ENCODE measurements at places on chromosomes 1 and 21.

DNA sequence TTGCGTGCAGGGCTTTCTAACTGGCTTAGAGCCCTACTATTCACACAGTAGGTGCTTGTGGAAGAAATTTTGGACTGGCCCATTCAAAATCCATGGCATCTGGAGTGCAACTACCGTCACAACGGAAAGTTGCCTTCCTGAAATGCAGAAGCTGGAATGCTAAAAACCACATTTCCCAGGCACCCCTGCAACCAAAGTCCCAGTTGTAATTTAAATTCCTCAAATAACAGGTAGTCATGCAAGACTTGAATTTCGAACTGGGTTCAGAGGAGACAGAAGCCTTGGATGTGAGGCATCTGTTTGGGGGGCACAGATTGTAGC, 186.7 kb downstream of the TOMM20 start:
- DNase-seq, result no peak

GRCh38 chr21:26115899-26116298, 54.7 kb downstream of the APP start:
- no peak for DNase-seq

- DNase-seq, result no peak
Measured at GRCh38 chr1:107362468-107363140, 221.8 kb downstream of the NTNG1 start.

DNA sequence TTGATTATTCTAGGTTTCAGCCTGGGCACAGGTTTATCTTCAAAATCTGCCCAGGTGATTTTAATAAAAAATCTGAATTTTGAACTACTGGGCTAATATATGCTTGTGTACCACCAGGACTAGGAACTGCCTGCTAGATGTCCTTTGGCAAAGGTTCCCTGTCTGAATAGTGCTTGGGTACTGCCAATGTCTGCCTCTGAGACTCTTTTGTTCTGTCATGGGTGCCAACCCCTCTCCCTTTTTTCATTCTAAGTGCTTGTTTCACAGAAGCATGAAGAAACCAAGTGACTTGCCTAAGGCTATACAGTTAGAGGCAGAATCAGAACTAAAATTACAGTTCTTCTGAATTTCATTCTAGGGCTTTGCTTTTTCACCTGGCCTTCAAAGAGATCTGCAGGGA, 106.3 kb upstream of the CACHD1 start:
- no peak for DNase-seq

- DNase-seq, result no peak
Measured at GRCh38 chr1:206631085-206631509, 4.2 kb upstream of the DYRK3 start.

- DNase-seq, result no peak
Measured at GRCh38 chr1:33009561-33009960, 27.1 kb downstream of the AK2 start.

- no peak for DNase-seq
Measured at GRCh38 chr21:15904389-15904788, 174.6 kb downstream of the USP25 start.

- DNase-seq, result no peak
Measured at GRCh38 chr1:166330096-166330495, 163.3 kb upstream of the FAM78B start.

DNA sequence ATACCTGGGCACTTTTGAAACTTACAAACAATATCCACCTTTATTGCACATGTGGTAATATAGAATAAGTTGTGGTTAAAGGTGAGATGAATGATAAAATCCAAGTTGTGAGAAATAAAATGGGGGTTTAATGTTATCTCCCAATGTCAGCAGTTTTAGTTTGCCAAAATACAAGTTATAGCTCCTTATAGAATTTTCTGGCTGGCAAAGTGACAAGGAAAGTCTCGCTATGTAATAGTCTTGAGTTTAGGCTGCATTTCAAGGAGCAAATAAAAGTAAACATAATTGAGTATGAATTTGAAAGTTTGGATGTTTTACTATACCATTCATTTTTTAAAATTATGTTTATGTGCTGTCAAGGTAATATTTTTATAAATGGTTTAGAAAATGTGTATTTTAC, 15.0 kb upstream of the NEXN start:
- no peak for DNase-seq

- DNase-seq, result no peak
Measured at GRCh38 chr1:198117267-198117666, 39.5 kb upstream of the NEK7 start.

DNA sequence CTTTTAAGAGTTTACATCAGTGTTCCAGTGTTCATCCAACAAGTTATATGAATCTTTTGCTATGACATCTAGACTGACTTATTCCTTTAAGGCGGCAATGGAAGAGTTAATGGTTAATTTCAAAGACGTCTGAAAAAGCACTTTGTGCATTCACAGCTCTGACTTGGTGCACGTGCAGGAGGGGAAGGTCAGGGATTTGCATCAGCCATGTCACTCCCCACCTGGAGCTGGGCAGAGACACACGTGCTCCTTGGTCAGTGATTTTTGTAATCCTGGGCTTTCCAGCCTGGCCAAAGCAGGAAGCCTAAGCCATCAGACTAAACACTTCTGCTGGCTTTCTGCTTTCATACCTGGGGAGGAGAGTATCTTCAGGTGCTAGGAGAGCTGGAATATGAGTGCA, 96.3 kb downstream of the ST3GAL3 start:
- no peak for DNase-seq

DNA sequence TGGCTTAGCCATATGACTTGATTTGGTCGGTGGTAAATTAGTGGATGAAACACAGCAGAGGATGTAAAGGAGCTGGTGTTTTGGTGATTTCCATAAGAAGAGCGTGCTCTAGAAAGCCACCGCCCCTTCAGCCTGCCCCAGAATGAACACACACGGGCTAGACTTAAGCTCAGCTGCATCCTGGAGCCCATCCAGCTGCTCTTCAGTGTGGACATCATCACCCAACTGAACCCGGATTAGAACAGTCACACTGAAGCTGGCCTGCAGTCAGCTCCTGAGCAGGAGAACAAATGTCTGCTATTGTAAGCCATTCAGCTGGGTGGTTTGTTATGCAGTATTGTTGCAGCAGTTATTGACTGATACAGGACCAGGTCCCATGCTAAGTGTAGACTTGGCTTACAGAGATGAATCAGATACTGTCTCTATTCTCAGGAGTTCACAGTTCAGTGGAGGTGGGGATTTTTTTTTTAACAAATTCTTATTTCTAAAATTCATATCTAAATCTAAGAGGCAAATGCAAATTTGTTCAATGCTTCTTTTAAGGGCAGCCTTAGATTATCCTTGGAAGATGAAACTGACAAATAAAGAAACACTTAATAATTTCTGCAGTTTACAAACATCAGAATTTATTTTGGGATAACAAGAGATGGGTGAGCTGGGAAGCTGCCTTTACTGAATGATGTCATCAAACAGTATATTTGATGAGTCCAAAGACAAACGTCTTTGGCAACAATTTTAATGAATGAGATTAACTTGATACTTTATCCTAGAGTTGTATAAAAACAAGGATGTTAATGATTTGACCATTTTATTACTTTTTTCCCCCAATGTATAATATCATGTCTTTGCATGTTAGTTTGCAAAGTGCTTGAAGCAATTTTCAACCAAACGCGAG, 251.2 kb downstream of the TRABD2B start:
- DNase-seq, result no peak

DNA sequence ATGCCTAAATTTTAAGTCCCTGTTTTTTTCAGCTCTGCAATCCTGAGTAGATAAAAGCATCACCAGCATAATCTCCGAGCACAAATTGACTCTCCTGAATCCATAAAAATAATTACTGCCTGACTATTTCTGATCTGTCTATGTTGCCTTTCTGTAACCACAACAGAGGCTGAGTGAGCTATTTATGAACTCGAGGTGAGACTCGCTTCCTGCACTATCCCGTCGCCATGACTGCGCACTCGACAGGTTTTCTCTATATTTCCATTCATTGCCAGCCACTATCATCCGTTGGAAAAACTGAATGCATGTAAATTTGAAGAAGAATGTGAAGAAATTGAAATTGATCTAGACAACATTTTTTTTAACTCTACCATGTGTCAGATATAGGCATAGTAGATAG, 897.2 kb downstream of the ADGRL2 start:
- no peak for DNase-seq

DNA sequence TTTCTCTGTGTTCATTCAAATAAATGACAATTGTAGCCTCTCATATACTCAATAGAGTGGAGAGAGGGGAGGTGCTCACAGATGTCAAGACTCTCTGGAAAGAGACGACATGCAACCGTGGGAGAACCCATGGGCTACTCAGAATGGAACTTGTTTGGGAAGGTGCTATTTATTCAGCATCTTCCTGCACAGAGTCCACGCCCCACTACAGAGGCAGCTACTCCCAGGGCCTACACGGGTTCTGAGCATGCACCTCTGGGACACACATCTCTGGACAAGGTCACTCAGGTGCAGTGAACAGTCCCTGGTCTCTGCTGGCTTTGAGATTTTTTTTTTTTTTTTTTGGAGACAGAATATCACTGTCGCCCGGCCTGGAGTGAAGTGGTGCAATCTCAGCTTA, 64.1 kb downstream of the NID1 start:
- no peak for DNase-seq

DNA sequence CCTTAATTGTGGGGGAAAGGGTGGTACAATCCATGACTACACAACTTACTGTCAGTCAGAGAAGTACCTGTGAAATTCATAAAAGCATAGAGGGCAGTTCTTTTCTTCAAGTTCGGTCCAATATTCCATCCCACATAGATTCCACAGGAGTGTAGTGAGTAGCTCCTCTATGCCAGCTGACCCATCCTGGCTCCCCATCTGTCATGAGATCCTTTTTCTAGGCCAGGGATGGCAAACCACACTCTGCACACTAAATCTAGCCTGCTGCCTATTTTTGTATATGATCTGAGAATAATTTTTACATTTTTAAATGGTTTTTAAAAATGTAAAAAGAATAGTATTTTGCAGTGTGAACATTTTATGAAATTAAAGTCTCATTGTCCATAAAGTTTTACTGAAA, 107.0 kb upstream of the TSPAN2 start:
- no peak for DNase-seq

GRCh38 chr1:17624611-17625233, 85.2 kb downstream of the ARHGEF10L start:
- DNase-seq, result no peak

DNA sequence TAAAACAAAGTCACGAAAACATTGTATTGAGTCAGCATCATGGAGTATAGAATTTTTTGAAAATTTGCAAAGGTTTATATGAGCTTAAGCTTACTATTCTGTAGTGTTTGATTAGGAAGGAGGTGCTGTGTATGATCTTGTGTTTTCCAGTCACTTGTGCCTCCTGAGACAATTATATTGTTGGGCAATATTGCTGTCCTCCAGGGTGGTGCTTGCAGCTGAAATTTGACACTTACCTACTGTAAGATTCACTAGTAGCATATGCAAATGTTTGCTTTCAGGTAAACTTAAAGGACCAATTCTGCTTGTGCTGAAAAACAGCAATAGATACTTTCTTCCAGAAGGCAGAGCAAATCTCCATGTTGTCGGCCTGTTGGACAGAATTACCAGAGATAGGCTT, 268.0 kb downstream of the TGFB2 start:
- no peak for DNase-seq

- DNase-seq, result no peak
Measured at GRCh38 chr1:148263906-148264255, 111.8 kb upstream of the NBPF11 start.

GRCh38 chr1:173020138-173020750, 30.5 kb downstream of the TNFSF18 start:
- no peak for DNase-seq

DNA sequence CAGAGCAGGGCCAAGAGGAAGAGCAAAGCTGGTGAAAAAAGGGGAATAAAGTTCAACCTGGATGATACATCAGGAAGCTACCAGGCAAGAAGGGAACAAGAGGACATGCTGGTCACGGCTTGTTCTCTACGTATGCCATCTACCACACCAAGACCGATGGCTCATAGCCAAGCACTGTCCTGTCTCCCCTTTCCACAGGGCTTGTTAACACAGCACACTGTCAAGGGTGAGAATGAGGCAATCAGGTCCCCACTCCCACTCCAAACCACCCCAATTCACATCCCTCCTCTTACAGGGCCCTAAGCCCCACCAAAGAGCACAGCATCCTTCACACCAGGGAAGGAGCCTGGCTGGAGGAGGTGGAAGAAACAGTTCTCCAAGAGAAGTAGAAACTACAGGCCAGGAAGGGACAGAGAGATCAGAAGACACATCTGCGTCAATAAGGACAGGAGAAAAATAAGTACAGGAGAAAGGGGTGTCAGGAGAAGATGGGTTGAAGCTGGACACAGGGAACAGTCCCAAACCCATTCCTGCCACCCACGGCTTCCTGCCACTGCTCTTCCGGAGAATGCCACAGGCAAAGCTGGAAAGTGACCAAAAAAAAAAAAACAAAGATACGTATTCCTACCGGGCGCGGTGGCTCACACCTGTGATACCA, 923 bp upstream of the SHC1 start:
- no peak for DNase-seq

GRCh38 chr1:97787231-97787630, 133.6 kb downstream of the DPYD start:
- DNase-seq, result no peak

DNA sequence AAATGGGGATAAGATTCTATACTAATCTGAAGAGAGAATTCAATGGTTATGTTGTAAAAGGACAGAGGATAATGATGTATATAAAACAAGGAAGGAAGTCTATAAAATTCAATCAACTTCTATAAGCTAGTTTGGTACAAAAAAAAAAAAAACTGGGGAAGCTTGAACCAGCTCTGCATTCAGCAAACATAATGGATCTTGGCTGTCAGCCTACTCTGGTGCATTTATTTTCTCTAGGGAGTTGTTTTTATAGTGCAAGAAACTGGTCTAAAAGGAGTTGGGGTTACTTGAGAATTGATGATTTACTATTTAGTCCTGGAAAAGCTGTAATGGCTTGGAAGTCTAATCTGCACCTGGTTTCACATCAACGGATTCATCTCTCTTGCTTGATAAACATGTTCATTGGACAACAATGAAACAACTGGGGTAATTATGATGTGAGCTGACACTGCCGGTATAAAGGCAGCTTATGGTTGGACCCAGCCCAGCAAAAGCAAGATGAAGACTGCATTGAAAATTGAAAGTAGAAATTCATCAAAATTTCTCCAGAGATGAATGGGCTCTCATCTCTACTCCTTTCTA, 199.4 kb upstream of the NRIP1 start:
- DNase-seq, result no peak
